ENCODE measurements at places on chromosomes 13 and 19.

GRCh38 chr19:46915386-46915785, 54.6 kb downstream of the ARHGAP35 start:
- no peak for DNase-seq

DNA sequence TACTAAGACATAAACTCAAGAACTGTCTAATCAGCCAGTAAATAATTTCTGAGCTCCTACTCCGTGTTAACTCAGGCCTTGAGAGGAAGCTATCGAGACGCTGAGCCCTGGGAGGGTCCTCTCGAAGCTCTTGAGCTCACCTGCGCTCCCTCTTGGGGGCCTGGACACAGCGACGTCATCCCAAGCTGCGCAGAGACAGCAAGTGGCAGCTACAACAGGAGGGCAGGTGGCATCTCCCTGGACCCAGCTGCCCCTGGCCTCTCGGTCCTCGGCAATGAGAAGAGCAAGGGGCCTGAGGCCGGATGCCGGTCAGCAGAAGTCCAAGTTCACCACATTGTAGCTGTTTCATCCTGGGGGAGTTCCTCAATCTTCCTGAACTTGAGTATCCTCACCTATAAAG, 30.5 kb upstream of the TUBGCP3 start:
- DNase-seq = no peak

DNA sequence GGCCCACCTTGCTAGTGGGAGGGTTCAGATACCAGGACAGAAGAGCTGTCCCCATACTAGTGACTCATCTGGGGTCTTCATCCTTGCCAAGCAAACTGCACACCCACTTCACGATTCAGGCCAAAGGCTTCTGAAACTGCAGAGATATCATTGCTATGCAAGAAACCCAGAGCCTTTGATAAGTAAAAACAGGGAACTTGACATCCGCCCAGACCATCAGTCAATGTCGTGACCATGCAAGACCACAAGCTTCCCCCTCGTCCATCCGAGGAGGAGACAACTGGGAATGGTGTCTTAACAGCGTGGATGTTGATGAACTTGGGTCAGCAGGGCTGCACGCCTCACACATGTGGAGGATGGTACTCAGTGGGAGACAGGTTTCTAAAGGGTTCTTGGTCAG, 58.0 kb downstream of the ABCC4 start:
- DNase-seq = peak; percentile 12

GRCh38 chr13:66586489-66586888, 643.6 kb downstream of the PCDH9 start:
- DNase-seq = peak; percentile 41

GRCh38 chr19:944171-944567, 18.3 kb downstream of the ARID3A start:
- DNase-seq = no peak

GRCh38 chr19:56158170-56158757, 17.2 kb downstream of the ZNF444 start:
- no peak for DNase-seq

- DNase-seq = peak; percentile 22
These were observed 750.6 kb downstream of the DIAPH3 start for GRCh38 chr13:59413126-59413525.

GRCh38 chr13:40456397-40456953, 210.0 kb downstream of the FOXO1 start:
- no peak for DNase-seq

- peak; percentile 77 for DNase-seq
These were observed 75.2 kb upstream of the UBL3 start for GRCh38 chr13:29925457-29926097.

DNA sequence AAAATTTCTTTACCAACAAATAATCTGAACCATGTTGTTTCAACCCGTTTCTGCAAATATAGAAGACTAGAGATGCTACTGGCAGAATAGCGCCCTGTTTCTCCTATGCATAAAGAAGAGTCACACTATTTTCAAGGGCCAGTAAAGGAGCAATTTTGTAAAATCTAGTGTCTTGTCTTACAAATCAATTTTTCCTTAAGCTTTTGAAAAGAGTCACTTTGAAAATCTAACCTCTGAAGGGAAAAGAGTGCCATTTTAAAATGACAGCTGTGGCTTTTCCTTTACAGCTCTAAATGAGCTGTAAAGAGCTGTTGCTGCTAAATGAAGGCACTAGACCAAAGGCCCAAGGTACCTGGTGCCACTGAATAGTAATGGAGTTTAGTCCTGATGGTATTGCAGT, 16.9 kb upstream of the GTF2F2 start:
- no peak for DNase-seq
